ENCODE measurements at places on chromosomes 1 and 21.

DNA sequence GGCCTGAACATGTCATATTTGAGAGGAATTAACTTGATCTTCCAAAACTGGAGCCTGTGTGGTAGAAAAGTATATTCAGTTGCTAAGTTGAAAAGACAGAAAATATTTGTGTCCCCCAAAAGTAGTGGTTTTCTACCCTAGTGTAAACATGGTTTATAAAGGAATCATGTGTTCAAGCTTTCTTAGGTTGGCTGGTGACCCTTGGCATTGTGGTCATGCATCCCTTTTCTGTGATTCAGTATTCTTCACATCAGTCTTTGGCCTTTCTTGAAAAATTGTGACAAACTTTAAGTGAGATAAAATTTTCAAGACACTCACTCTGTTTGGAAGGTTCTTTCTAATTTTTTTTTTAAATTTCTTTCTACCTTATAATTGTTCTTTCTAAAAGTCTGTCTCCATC is 193.2 kb downstream of the DHRS3 start:
- DNase-seq: no peak

DNA sequence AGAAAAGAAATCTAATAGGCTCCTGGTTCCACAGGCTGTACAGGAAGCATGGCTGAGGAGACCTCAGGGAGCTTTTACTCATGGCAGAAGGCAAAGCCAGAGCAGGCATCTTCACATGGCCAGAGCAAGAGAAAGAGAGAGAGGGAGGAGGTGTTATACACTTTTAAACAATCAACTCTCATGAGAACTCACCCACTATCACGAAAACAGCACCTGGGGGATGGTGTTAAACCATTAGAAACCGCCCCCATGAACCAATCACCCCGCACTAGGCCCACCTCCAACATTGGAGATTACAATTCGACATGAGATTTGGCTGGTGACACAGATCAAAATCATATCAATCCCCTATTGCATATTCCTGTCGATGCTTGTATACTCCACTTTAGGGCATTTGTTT is 93.5 kb downstream of the MRPL39 start:
- DNase-seq: no peak

DNA sequence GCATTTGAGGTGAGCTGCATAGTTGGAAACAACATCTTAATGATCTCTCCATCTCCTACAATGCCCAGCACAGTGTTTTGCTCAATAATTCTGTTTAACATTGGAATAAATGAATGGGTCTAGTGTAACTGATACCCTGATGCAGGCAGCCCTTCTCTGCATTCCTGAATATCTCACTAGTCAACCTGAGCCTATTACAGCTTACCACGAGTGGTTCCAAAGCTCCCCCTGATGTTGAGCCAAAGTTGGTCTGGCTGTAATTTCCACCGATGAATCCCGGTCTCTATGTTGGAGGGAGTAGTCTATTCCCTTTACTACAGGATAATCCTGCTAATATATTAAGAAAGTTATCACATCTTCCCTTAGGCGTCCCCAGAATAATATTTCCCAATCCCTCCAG is 63.8 kb downstream of the ZBTB18 start:
- no peak for DNase-seq

DNA sequence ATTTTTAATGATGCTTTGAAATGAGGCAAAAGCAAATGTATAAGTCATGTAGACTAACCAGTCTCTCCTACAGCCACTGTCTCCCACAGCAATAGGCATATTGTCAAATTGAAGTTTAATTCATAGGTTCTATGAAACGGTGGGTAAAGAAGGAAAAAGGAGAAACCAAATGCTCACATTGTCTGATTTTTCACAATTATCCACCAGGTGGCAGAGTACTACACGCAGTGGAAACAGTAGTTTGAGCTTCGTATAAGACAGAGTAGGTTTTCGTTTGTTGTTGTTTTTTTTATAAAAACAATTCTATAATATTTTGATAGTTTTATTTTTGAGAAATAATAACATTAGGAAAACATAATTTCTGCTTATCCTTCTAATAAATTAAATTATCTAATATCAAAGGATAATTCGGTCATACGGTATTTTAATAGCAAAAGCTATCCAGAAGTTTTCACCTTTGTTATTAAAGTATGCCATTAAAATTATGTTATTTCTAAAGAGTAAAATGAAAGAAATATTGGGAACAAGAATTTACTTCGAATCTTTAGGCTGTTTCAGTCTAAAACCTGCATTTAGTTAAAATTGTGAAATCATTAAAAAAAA is 39.1 kb downstream of the TYW3 start:
- no peak for DNase-seq

DNA sequence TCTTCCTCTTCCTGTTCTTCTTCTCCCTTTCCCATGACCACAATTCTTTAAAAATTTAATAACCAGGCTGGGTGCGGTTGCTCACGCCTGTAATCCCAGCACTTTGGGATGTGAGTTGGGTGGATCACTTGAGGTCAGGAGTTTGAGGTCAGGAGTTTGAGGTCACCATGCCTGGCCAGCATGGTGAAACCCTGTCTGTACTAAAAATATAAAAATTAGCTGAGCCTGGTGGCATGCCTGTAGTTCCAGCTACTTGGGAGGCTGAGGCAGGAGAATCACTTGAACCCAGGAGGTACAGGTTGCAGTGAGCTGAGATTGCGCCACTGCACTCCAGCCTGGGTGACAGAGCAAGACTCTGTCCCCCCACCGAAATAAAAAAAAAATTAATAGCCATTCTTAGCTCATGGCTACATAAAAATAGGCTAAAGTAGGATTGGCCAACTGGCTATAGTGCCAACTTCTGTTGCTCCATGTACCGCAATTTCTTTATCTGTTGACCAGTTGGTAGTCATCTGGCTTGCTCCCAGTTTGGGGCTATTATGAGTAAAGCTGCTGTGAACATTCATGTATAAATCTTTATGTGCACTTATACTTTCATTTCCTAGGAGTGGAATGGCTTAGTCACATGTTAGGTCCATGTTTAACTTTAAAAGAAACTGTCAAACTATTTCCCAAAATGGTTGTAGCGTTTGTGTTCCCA is 136.3 kb downstream of the PEX14 start:
- no peak for DNase-seq

- no peak for DNase-seq
These were observed 49.7 kb upstream of the NEK7 start for GRCh38 chr1:198107091-198107501.

Measured in stimulated activated CD4-positive, alpha-beta T cell treated with anti-CD3 and anti-CD28 coated beads, Interleukin-15, amount 100 ng/mL, for 1 hour (primary cell).